NCI-H1694 (cell line): ENCODE measurements at places on chromosomes 2 and 18.

DNA sequence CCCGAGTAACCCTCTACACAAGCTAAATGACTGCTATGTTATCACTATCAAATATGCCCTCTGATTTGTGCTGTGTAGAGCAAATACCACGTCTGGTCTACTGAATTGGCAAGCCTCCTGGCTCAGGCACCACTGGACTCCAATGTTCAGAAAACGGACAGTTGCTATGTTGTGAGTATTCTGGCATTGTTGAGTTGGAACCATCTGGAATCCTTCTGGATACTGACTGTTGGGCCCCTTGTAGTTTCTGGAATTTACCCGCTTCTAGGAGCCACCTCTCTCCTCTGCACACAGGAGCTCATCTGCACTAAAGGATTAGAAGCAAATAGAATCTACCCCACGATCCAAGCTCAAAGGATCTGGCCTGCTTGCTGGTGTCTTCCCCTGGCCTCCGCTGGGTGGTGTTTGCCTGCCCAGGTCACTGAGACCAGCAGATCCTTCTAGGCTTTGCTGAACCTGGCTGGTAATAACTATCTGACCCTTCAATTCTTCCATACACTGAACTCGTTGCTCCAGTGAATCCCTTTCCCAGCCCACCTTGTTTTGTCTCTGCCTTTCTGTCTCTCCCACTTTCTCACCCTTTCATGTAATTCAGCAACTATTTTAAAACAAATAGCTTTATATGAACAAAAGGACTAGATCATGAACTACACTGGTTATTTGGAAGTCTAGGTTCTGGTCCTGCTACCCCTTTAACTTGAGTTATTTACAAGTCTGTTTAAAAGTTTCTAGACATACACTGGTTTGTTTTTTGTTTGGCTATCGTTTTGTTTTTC is 2.1 kb upstream of the HAAO start:
- DNase-seq, result no peak

GRCh38 chr2:8388781-8389180 is 293.1 kb upstream of the ID2 start:
- no peak for DNase-seq

GRCh38 chr18:76457957-76458356 is 37.1 kb downstream of the ZNF516 start:
- DNase-seq, result no peak

DNA sequence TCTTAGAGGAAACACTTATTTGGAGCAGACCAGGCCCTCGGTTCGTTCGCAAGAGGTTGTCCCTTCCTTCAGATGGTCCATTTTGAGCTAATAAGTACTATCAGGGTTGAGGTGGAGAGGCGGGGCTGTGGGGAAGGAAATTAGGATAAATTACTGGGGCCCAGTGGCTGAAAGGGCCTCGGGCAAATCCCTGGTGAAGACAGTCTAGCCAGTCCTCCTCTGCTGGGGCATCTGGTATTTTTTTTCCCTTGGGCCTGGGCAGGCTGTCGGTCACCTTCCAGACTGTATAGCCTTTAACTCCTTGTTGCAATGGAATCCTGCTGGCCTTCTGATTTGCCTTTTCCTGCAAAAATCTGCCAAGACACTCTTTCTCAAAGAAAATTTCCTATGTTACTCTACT is 1.7 kb upstream of the MYO3B start:
- DNase-seq, result no peak

GRCh38 chr18:32750328-32750727 is 22.5 kb downstream of the KLHL14 start:
- no peak for DNase-seq

DNA sequence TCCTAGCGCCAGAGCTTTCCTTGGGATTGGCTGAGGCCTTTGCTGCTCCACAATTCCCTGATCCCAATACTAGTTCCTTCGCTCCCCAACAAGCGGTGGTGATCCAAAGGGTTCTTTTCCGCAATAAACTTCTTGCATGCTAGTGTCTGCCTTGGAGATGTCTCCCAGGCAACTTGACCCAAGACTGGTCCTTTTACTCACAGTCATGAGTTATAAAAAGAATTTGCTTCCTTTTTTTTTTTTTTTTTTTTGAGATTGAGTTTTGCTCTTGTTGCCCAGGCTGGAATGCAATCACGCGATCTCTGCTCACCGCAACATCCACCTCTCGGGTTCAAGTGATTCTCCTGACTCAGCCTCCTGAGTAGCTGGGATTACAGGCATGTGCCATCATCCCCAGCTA is 89.8 kb upstream of the SP3 start:
- no peak for DNase-seq

DNA sequence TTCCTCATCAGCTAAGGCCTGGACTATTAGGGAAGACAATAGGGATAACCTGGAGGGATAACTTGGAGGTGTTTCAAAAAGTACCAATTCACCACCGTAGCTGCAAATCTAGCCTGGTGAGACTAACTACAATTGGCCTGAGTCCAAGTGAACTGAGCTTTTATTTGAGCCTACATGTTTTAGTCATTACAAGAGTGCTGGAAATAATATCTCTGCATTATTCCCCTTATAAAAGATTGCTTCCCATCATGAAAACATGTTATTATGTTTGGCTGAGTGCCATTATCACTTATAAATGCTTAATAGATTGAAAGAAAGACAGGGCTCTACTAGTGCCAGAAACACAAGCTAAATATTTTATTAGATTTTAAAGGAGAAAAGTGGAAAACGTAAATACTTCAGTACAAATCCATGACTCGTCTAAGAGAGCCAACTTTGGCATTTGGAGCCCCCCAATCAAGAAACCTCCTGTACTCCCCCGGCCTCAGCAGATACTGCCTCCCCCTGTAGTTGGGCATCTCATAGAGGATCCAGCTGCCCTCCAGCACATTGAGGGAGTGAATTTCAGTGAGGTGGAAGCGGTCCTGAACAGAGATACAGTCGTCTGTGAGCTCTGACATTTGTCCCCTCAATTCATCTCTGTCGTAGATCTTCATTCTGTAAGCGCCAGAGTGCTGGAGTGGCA is 3.6 kb downstream of the CRYGB start:
- peak; percentile 59 for DNase-seq

GRCh38 chr2:67797801-67798540 is 264.8 kb downstream of the C1D start:
- no peak for DNase-seq

GRCh38 chr18:45290364-45290763 is 324.9 kb upstream of the SLC14A2 start:
- no peak for DNase-seq

- DNase-seq, result no peak
These were observed 118.4 kb downstream of the TSN start for GRCh38 chr2:121873864-121874263.
